ENCODE measurements at places on chromosomes 2 and 18. TPM values are rescaled to one million over a fixed set of nuclear protein-coding genes. Genes with fewer than 3 reads are reported as not detected.
A peak's percentile ranks its signal among the peaks of the same experiment; 100 is the strongest.

SEMA4C gene
- polyA plus RNA-seq = 44.8 TPM

ZFAND2B gene
- polyA plus RNA-seq = 43.0 TPM

GRCh38 chr18:69895066-69896047 is 52.3 kb downstream of the CD226 start:
- DNase-seq = no peak

HTR2B gene
- 20.5 TPM for polyA plus RNA-seq

GRCh38 chr2:10412380-10412779 is 35.7 kb downstream of the ODC1 start:
- no peak for DNase-seq

FNDC4 gene
- 6.4 TPM for polyA plus RNA-seq

EML6 gene
- 13.9 TPM for polyA plus RNA-seq

ALKAL2 gene
- 4.7 TPM for polyA plus RNA-seq

MREG gene
- polyA plus RNA-seq = 17.6 TPM

KCNG2 gene
- polyA plus RNA-seq = 0.45 TPM

ACTG2 gene
- 0.50 TPM for polyA plus RNA-seq

GRCh38 chr2:121999264-121999663 is 243.8 kb downstream of the TSN start:
- no peak for DNase-seq

DNA sequence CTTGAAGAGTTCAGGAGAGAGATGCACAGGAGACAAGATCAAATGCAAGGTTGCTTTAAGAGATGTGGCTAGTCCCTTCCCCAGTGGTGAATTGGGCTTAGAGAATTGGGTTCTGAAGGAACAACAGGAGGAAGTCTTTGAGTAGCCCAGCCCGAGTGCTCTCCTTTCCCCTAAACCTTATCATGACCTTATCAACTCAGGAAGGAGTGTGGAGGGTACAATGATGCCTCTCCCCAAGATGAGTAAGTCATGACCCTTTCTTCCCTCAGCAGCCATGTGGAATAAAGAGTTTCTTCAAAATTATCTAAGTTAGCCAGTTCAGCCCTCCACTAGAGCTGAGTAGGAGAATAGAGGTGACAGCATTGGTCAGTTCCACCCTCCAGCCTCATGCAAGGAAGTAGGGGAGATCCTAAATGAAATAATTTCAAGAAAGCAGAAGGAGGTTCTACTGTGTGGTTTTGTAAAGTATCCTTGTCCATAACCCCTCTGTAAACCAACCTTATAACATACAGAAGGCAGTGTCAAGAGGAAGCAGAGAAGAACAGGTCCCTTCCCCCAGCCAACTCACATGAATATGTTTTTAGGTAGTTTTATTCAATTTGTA is 88.4 kb downstream of the ARHGAP15 start:
- no peak for DNase-seq

GRCh38 chr2:162114271-162114670 is 37.8 kb downstream of the GCG start:
- no peak for DNase-seq

DNA sequence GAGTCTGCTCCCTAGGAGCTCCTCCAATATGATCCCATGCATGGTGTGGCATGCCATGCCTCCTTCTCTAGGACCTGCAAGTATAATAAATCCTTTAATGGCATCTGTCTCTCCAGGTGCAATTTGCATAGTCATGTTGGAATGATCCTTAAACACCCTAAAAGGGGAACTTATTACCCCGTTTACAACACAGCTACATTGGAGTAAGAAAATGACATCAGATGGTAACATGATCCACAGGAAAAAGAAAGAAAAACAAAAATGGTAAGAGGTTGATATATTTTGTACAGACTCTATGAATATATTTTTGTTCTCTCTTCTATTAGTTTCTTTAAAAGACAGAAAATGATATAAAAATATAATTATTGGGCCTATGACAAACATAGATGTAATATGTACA is 79.0 kb downstream of the CRACDL start:
- DNase-seq = no peak

DNA sequence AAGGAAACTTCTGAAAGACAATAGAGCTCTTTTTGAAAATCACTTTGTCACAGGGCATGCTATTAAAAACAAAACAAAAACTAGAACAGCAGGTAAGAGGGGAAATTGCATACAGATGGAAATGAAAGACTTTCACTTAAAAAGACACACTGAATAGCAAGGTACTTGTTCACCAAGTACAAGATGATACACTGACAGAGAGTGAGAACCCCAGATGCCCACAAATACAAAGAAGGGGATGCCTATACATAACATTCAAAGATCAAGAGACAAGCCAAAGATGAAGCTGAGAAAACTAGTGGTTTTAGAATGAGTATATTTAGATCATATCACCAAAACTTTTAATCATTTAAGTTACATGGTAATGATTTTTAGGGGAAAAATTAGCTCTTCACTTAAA is 60.7 kb downstream of the ASXL2 start:
- no peak for DNase-seq

DNA sequence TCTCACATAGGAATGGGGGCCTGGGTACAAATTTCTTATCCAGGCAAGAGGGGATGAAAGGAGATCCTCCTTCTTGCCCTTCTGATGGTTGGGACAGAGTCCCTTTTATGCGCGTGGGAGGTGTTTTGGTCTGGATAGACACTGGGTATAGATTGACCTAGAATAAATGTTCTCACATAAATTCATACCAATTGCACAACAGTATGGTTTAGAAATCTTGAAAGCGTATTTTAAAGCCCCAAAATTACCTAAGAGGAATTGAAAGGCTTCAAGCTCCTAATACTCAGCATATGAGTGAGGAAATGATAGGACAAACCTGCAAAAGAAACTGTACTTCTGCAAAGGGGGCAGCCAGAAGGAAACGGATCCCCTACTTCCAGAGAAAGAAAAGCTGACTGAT is 2.6 kb upstream of the BCL2 start:
- DNase-seq = no peak

DNA sequence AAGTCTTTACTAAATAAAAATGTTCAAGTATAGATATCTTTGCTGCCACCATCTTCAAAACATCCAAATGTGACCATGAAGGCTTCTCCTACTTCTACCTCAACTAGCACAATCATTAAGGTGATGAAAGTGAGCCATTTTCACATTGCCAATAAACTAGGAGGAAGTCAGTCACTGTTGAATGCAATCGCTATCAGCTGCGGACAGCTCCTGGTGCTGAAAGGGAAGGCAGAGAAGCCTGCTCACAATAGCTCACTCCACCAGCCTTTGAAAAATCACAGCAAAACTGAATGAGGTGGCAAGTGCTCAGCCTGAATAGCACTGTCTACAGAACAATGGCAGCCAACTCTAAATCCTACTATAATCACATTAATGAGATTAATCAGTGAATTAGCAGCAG is 2.2 kb downstream of the MYT1L start:
- DNase-seq = peak; percentile 21

- DNase-seq = no peak
Measured at GRCh38 chr18:63763831-63764600, 11.2 kb upstream of the SERPINB7 start.

TRABD2A gene
- polyA plus RNA-seq = 0.52 TPM

DNA sequence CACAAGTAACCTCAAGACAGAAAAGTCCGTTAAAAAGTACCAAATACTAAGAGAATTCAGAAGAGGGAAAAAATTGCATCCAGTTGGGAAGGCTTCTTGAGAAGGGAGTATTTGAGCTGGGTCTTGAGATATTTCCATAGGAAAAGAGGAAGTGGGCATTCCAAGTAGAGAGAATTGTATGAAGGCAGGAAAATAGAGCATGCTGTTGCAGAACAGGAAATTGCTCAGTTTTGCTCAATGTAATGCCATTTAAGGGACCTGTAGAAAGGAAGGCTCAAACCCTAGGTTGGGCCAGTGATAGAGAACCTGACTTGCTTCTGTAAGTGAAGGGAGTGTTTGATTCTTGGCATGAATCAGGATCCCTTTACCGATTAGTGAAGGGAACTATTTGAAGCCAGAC is 1.0 kb upstream of the ZC3H8 start:
- no peak for DNase-seq

GALNT14 gene
- polyA plus RNA-seq = 33.2 TPM

PKDCC gene
- 451 TPM for polyA plus RNA-seq

Data from renal cortex interstitium (tissue), 15 donors.